PC-9 (cell line): ENCODE measurements at places on chromosomes 1 and 21. TPM values are rescaled to one million over a fixed set of nuclear protein-coding genes. Genes with fewer than 3 reads are reported as not detected.

Gene HMGCS2
- total RNA-seq = not detected in 2 replicates

Gene OR10T2
- not detected in 2 replicates for total RNA-seq

Gene KCNK2
- 0.48 and 0.90 TPM in 2 replicates for total RNA-seq

Gene MSH4
- total RNA-seq = 0.35 and 0.50 TPM in 2 replicates

Gene DNM3
- total RNA-seq = 0.78 and 1.7 TPM in 2 replicates

Gene ARHGEF10L
- total RNA-seq = 21.6 and 25.4 TPM in 2 replicates

Gene AADACL4
- total RNA-seq = not detected in 2 replicates

Gene CSMD2
- total RNA-seq = not detected in 2 replicates

Gene ZNF648
- not detected in 2 replicates for total RNA-seq
